ENCODE measurements at places on chromosomes 3 and 15.

GRCh38 chr15:95825671-95826411 is 504.7 kb upstream of the NR2F2 start:
- DNase-seq: peak; percentile 35

DNA sequence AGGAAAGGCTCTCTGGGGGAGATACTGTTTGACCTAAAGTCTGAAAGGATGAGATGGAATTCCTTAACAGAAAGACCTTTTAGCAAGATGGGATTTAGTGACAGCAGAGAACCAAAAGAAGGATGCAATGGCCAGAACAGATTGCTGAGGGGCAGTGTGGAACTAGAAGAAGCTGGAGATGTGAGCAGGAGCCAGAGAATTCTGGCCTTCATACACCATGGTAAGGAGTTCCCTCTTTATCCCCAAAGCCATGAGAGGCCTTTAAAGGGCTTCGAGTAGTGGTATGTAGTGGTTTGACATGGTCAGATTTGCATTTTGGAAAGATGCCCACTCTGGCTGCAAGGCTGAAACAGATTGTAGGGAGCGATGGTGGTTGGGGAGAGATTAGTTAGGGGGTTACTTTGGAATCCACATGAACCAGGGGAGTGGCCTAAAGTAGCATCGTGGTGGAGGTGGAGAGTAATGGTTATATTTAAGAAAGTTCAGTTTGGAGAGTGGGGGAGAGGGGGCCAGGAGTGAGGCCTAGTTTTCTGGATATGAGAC is 34.0 kb upstream of the NPHP3 start:
- DNase-seq: no peak

DNA sequence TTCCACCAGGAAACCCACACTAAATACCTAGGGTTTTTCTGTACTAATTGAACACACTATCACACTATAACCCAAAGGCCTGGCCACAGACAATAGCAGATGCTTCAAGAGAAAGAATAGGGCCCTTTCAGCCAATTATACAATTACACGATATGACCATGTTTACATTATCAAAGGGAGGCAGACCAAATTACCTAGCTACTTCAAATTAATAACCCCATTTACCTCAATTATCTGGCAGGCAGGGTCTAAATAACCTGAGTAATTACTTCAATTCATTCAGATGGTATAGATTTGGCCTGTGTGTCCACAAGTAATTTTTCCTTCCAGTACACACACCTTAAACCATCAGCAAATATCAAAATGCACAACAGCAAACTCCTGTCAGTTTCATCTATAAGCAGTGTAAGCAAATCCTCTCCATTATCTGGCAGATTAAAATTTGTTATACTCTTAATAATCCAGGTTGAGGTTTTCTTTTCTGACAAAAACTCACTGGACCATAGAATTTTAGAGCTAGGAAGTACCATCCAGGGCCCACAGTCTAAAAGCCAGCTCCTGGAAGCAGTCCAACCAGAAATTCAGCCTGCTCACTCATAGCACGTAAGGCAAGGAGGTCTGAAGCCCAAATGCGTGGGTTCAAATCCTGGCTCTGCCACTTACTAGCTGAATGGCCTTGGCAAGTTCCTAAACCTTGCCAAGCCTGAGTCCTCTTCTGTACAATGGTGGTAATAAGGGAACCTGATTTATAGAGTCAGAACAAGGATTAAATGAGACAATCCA is 51.8 kb downstream of the RFTN1 start:
- no peak for DNase-seq

DNA sequence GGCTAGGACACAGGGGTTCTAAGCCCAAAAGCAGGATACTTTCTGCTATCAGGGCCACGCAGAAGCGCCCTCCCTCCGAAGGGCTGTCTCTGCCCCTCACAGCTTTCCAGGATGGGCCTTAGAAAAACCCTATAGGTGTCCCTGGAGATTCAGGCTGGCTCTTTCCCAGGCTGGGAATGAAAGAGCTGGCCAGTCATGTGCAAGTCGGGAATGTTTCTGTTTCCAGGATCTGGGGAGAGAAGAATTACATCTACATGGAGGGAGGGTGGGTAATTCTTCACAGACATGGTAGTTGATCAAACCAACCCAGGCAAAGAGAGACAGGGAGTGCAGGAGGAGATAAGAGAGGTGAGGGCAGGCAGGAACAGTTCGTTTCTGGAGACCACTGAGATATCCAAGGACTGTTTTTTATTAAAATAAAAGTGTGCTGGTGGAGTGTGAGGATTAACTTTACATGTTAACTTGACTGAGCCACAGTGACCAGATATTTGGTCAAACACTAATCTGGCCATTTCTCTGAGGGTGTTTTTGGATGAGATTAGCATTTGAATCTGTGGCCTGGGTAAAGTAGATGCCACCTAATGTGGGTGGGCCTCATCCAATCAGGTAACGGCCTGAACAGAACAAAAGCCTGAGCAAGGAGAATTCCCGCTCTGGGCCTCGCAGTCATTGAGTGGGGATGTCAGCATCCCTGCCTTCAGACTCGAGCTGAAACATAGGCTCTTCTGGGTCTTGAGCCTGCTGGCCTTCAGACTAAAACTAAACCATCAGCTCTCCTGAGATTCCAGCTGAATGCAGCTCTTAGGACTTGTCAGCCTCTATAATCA is 15.3 kb downstream of the NUP210 start:
- no peak for DNase-seq

DNA sequence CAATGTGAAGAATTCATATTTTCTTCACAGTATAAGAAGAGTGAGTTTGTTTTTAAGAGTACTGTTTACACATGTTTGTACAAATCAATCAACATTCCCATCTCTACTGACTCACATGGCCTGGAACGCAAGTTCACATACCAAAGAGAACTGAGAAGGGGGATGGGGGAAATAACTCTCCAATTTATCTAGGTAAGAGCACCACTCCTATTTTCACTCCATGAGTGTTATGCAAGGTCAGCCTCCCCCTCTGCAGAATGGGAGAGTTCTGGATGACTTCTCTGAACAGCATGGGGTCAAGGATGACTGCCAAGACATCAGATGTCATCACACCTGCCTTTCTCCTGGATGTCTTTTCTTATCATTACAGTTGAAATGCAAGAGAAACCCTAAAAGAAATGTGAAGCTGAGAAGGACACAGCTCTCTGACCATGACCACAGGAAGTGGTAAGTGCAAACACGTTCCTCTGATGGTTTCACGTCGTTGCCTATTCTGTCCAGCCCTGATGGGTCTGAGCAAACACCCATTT is 95.2 kb downstream of the SEMA6D start:
- DNase-seq: no peak

DNA sequence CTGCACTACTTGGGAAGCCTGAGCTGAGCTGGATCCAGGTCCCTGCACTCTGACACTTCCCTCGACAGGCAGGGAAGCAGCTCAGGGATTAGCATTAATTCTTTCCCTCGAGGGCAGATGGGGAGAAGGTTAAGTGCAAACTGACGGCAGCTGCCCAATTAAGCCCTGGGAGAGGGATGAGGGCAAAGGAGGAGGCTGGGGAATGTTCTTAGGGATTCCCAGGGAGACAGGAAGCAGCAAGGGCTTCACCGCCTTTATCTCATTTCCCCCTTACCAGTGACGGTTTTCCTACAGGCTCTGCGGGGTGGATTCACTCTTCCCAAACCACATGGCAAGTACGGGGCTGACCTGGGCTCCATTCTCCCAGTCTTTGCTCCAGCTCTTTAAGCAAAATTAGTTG is 519.0 kb upstream of the PROK2 start:
- DNase-seq: no peak
